ENCODE measurements at places on chromosomes 12 and 14. TPM values are rescaled to one million over a fixed set of nuclear protein-coding genes. Genes with fewer than 3 reads are reported as not detected.

- DNase-seq: no peak
Observed at GRCh38 chr14:90732718-90733117, 83.5 kb downstream of the TTC7B start.

SLC25A47 gene
- not detected for total RNA-seq

GRCh38 chr12:116881877-116882507 lies 751 bp upstream of the HRK start:
- DNase-seq: no peak

- no peak for DNase-seq
Observed at GRCh38 chr12:76864791-76865400, 13.9 kb downstream of the CSRP2 start.

DNA sequence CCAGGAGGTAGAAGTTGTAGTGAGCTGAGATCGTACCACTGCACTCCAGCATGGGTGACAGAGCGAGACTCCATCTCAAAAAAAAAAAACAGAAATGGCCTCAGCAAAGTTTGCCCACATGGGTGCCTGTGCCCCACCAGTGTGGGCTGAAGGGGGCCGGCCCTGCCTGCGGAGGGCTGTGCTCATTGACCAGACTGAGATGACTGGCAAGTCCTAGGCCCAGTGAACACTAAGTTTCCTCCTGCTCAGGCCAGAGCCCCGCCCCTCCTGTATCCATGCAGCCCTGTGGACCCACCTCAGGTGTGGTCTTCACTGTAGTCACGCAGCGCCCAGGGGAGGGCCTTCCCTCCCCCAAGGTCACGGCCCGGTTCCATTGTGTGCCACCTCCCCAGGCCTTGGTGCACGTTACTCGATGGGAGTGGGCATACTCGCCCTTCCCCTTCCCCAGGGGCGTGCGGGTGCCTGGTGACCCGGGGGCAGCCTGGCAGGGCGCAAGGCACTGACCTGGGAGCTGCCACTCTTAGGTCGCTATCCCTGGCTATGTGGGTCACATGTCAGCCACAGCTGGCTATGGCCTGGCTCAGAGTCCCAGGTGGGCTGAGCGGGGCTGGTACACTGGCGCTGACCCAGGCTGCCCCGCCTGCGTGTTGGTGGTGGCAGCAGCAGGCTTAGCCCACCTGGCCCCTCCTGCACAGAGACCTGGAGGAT lies 16.1 kb downstream of the INF2 start:
- no peak for DNase-seq

DNA sequence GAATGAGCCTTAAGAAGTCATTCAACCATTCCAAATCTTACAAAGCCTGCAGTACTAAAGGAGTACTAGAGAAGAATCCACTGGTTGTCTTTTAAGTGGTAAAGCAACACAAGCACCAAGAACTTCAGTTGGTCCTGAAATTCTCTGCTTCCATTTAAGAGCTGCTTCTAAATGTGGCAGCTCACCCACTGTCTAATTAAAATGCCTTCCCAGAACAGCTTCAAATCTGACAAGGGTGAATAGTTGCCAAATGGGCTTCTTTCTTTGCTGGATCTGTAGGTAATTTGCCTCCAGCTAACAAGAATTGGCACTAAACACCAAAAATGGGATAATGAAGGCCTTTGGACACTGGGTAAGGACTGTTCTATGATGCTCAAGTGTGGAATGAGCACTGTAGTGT lies 72.2 kb upstream of the NAP1L1 start:
- no peak for DNase-seq

FAM90A1 gene
- 0.50 TPM for total RNA-seq

Measured in Calu3 (cell line).